ENCODE measurements at places on chromosomes 7 and 10. TPM values are rescaled to one million over a fixed set of nuclear protein-coding genes. Genes with fewer than 3 reads are reported as not detected.

STK31 gene
- 0.34 TPM for polyA plus RNA-seq

ASL gene
- 28.6 TPM for polyA plus RNA-seq

SDK1 gene
- 3.2 TPM for polyA plus RNA-seq

LIPF gene
- 1.3 TPM for polyA plus RNA-seq
